ENCODE measurements at places on chromosomes 1 and 21. TPM values are rescaled to one million over a fixed set of nuclear protein-coding genes. Genes with fewer than 3 reads are reported as not detected.
A peak's percentile ranks its signal among the peaks of the same experiment; 100 is the strongest.

Gene ARHGAP30
- total RNA-seq: 116 TPM

DNA sequence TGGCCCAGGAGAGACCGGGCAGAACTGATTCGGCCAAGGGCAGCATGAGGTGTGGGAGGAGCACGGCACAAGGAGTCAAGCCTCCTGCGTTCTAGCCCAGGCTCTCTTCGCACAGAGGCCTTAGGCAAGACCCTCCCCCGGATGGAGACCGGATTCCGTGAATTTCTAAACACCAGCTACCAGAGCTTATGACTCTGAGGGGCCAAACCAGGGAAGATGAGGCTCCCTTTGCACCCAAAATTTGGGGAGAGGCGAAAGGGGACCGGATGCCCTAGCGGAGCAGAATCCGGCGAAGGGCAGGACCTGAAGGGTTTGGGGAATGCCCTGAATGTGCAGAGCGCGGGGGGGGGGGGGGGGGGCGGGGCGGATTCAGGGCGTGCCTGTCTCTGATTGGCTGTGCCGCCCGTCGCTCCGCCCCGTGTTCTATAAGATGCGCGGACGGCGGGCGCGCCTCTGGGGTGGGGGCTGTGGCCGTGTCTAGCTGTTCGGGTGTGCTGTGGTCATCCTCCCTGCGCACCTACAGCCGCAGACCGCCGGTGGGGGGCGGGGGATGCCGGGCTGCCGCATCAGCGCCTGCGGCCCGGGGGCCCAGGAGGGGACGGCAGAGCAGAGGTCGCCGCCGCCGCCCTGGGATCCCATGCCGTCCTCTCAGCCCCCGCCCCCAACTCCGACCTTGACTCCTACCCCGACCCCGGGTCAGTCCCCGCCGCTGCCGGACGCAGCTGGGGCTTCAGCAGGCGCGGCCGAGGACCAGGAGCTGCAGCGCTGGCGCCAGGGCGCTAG, at the start of gene TRNP1:
TSS of gene TRNP1 (plus strand) at position 456 of the 783 bp plus-strand sequence. CDS start at position 551, 95 bp downstream.
- peak; percentile 73 for DNase-seq

DNA sequence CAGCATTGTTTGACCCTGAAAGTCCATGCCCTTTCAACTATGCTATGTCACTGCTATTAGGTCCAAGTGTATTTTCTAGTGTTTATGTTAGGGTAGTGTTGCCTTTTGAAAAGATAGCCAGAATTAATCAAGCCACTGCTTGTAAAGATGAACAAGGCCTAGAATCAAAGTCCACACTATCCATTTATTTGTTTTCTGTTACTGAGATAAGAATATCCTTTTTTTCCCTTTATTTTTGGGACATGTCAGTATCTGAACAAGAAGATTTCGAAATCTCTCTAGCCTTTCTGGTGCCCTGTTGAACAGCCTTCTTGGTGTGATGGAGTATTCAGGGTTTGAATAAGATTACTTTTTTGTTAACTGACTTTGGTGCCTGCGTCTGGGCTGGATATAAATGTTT, 16.7 kb downstream of the UBAP2L start:
- DNase-seq: no peak

Gene PKP1
- total RNA-seq: not detected

Gene PRDM16
- total RNA-seq: 0.25 TPM

DNA sequence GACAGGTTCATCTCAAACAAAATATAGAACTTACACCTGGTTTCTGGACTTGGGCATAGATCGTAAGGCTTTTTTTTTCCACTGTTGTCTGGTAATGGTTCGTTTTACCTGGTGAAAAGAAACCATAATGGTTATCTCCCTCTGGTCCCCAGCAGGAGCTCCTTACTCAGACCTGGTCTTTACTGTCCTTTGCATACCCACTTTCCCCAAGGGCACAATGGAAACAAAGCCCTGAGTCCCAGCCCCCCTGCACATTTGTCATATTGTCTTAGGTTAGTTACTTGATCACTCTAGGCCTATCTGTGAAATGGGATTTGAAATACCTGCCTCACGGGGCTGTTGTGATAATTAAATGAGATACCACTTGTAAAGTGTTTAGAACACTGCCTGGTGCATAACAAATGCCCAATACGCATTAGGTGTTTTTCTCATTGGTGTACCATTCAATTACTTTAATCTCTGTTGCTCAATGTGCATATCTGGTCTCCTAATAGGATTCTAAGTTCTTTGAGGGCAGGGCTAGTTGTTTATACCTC, 27.0 kb downstream of the SLAMF1 start:
- no peak for DNase-seq

DNA sequence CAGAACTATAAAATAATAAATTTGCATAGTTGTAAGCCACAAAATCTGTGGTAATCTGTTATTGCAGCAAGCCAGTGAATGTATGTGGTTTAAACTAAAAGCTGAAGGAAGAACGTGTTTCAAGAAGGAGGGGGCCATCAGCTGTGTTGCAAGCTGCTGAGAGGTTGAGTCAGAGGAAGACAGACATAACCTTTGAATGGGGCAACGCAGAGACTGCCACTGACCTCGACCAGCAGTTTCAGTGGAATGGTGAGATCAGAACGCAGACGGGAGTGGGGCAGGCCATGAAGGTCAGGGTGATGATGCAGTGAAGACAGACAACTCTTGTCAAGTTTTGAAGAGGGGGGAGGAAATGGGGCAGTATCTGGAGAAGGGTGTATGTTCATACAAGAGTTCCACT, 23.2 kb upstream of the QSOX1 start:
- no peak for DNase-seq

DNA sequence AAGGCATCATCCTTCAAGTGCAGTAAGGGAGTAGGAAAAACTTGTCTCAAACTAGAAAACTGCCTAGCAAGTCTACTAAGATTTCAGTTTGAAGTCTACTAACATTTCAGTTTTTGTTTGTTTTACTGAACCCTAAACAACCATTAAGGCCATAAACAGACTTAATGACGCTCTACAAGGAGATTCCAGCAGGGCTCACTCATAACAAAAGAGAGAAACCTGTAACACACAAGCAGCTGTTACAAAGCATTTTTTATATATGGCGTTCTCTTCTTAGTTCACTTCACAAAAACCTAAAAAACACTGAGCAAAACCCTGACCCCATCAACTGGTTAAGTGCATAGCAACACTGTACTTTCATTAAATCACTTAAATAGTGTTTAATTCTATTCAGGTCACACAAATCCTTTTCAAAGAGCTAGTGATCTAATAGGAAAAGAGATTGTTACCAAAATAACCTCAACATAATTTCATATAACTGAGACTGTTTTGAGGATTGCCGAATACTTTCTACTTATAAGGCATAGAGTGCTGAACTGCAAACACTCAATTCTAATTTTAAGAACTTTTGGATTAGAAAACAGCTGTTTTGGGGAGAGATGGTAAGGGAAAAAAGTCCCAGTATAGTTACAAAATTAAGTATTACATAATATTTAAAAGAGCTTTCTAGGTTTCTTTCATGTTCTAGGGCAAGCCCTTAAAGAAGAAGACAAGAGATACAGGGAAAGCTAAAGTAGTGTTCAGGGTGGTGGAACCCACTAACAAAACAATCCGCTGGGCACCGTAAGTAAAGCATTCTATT, 1.4 kb downstream of the B3GALNT2 start:
- no peak for DNase-seq

DNA sequence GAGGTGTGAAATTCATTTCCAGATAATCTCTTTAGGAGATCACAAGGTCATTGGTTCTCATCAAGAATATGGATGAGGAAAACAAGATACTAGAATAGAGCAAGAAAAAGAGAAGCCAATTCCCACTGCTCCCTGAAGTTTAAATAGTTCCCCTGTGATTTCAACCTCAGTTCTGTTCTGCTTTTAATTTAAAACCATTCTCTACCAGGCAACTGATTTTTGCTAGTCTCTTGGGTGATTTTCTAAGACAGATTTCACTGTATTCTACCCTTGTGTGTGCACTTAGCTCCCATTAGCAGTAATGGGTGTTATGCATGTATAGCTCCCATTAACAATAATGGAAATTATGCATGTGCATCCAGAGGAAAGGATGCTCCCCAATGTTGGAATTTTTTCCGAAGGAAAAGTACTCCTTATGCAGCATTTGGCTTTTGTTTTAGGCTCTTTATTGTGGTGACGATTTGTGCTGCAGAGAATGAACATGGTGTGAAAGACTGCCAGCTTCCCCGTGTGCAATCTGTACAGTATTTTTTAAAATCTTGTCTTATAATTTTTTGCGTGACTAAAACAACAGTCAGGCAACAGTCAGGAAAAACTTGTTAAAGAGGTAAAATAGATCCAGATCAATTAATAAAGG, 144.0 kb upstream of the ZRANB2 start:
- no peak for DNase-seq

- no peak for DNase-seq
Observed at GRCh38 chr1:1730870-1731269, 6.7 kb upstream of the CDK11A start.

- no peak for DNase-seq
Observed at GRCh38 chr21:40053007-40053406, 185.8 kb downstream of the PCP4 start.

- no peak for DNase-seq
Observed at GRCh38 chr21:17264182-17264581, 248.7 kb upstream of the CXADR start.

DNA sequence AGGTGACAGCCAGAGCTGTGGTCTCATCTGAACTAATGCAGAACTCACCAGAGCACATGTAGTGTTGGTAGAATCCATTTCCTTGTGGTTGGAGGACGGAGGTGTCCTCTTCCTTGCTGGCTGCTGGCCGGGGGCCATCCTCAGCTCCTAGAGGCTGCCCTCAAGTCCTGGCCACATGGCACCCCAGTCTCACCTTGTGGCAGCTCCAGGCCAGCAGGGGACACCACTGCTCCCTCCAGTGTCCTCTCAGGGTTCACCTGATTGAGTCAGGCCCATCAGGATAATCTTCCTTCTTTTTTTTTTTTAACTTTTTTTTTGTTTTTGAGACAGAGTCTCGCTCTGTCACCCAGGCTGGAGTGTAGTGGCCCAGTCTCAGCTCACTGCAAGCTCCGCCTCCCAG, 2.9 kb downstream of the KCNE1 start:
- no peak for DNase-seq

- no peak for DNase-seq
Observed at GRCh38 chr1:24149866-24150233, 6.9 kb upstream of the IL22RA1 start.

GRCh38 chr1:30039354-30040080, 683.9 kb downstream of the MATN1 start:
- no peak for DNase-seq

- DNase-seq: no peak
Observed at GRCh38 chr1:41171266-41171874, 70.7 kb downstream of the SCMH1 start.

Gene SYTL1
- total RNA-seq: 15.6 TPM

Gene ABCG1
- 15.4 TPM for total RNA-seq

GRCh38 chr1:32491386-32491785, 26.5 kb downstream of the ZBTB8B start:
- no peak for DNase-seq

Gene RASAL2
- total RNA-seq: not detected

Gene OR2L13
- total RNA-seq: not detected

GRCh38 chr1:245026247-245026646, 128.5 kb upstream of the KIF26B start:
- DNase-seq: no peak

DNA sequence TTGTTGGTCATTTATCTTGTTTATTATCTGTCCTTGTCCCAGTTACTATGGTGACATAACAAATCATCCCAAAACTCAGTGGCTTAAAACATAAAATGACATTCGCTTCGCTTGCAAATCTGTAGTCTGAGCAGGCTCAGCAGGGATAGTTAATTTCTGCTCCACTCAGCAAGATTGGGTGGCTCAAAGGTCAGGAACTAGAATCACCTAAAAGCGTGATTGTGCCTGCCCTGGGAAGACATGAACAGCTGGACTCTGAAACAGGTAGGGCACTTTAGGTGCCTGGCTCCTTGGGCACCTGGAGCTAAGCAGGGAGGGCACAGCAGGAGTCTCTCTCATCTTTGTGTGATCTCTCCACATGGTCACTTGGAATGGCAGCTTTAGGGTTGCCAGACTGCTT, 14.7 kb upstream of the TRAF3IP3 start:
- no peak for DNase-seq
